ENCODE measurements at places on chromosomes 4 and X.

- DNase-seq, result no peak
Observed at GRCh38 chr4:146674829-146675570, 36.3 kb downstream of the POU4F2 start.

GRCh38 chr4:39429476-39430334 is 23.0 kb downstream of the KLB start:
- no peak for DNase-seq

GRCh38 chrX:71603618-71604017 is 14.7 kb downstream of the CXCR3 start:
- no peak for DNase-seq

- DNase-seq, result no peak
Observed at GRCh38 chr4:128386761-128387599, 99.4 kb upstream of the PGRMC2 start.

- no peak for DNase-seq
Observed at GRCh38 chr4:150402871-150403272, 179.1 kb upstream of the MAB21L2 start.

- DNase-seq, result no peak
Observed at GRCh38 chrX:20019672-20020365, 29.0 kb upstream of the BCLAF3 start.

DNA sequence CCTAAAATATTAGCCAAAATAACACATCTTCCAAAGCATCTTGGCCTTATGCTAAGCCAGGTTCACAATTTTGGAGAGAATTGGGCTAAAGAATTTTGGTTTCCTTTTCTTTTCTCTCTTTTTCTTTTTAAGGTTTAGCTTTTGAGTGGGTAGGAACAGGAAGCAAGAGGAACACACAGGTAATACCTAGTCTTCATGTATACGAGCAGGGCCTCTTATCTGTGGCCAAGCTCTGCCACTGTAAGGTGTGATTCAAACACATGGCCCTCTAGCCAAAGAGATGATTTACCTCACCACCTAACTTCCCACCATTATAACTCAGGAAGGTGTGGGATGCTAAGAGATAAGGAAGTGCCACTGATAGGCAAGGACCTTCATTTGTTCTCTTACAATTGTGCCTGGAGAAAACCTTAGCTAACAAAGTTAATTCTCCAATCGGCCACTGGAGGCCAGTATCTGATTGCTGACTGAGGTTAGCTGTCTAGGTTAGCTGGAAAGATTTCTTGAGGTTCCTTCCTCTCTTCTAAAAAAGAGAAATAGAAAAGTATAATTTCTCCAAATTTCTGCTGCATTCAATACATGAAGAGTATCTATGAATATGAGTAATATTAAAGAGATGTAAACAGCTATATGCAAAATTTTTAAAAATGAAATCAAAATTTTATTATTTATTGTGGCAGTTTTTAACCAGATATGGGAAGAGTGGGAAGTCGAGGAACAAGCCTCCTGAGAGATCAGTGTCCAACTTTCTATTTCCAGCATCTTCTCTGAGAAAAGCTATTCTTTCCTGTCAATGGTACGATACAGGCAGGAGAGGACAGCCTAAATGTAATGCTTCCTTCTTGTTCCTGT is 30.1 kb upstream of the BBS7 start:
- peak; percentile 59 for DNase-seq

DNA sequence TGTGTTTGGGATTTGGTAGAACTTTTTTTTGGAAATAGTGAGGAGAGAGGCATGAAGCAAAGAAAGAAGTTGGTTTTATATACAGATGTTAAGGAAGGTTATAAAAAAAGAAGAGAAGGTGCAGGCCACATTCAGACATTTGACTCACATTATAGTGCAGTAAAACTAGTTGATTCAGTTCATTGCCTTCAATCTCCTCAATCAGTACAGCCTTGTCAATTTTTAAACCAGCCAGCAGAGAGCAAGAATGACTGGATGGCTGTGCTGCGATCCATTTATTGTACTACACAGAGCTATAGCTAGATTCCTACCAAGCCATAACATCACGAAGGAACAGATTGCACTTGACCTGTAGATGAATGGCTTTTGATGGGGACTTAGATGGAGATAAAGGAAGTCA is 79.7 kb upstream of the LSM6 start:
- DNase-seq, result no peak

DNA sequence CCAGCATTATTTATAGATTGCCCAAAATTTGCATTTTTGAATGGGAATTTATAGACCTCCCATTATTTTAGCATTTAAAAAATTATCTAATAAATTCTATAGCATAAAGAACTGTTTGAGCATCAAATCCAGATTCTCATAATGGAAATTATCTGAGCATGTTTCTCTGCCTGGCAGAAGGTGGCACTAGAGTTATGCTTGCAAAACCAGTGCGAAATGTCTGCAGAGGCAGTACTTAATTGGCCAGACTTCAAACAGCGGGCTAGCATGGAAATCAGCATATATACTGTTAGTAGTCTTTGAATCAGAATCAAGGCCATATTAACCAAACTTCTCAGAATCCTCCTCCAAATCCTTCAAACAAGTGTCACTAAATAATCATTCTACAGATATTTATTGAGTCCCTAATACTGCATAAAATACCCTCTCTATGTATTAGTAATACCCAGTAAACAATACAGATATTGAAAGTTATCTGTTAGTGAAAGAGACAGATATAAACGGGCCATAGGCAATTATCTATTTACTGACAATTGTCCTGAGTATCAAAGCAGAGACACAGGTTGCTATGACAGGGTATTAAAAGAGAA is 78.7 kb upstream of the DCLK2 start:
- DNase-seq, result peak; percentile 26

- no peak for DNase-seq
Observed at GRCh38 chr4:154942176-154942575, 161.1 kb downstream of the RBM46 start.

DNA sequence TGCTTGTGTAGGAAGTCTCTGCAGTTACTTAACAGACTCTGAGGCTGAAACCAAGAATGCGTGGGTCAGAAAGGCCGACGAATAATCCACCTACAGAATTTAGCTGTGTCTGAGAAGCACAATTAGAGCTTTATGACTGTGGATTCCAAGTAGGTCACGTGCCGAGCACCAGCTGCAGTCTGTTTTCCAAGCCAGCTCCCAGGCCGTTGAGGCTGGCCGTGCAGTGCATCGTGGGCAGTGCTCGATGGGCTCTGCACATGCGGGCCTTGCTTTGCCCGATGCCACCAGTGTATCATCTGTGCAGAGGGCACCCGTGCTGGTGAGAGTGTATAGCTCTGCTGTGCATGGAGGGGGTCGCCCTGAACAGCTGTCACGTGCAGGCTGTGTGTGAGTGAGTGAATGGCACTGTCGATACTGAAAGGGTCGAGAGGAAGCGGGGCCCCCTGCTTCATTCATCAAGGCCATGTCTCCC is 67.5 kb upstream of the CLDN34 start:
- DNase-seq, result no peak

- no peak for DNase-seq
Observed at GRCh38 chrX:151543706-151544105, 19.8 kb upstream of the PASD1 start.

- no peak for DNase-seq
Observed at GRCh38 chr4:156805696-156806095, 165.9 kb downstream of the PDGFC start.

DNA sequence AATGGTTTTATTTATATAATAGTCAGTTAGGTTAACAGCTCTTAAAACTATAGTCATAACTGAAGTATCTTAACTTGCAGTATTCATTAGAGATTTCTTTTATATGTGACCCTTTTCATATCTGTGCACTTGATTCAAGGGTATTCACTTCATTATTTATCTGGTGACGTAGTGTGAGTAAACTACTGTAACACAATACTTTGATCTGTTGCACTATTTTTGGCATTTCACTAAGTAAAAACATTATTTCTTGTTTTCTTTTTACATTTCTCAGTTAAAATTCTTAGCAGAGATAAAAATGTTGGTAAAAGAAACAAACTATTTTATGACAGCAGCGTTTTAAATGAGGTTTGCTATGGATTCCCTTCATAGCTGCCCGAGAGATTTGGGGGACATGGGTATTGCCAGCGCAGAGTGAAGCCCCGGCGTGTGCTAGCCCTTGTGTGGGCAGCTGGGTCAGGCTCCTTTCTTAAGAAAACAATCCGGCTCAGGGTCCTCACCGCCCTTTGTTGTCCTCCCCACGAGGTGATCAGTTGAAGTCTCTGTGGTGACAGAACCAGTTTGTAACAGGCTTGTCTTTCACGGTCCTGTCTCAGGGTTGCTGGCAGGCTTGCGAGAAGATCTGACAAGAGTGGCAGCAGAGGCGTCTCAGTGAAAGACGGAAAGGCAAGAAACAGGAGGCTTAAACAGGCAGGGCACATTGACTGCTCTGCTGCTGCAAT is 293.4 kb downstream of the BMPR1B start:
- DNase-seq, result no peak

DNA sequence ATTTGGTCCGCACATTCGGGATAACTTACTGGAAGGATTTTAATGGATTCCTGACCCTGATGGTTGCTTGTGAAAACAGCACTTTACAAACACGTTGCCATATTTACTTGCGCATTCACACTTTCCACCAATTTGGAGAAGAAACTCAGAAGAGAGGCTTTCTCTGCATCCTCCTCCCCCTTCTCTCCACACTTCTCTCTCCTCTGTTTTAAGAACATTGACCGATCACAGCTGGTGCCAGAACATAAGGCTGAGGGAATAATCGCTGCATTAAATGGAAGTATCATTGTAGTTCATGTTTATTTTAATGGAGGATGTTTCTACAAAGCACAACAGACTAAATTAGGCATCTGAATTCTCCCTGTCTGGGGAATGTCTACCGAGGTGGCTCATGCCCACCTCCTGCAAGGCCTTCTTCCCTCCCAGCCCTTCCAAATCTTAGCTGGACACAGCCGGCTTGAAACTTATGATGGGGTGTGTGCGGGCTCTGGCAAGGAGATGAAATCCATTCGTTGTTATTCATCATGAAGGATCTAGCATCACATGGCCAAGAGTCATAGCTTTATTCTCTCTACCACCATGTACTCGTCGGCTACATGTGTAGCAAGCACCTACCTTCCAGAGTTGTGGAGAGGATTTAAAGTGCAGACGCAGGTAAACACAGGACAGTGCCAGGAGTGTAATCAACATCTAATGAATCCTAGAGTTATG is 204.1 kb downstream of the LDB2 start:
- no peak for DNase-seq

DNA sequence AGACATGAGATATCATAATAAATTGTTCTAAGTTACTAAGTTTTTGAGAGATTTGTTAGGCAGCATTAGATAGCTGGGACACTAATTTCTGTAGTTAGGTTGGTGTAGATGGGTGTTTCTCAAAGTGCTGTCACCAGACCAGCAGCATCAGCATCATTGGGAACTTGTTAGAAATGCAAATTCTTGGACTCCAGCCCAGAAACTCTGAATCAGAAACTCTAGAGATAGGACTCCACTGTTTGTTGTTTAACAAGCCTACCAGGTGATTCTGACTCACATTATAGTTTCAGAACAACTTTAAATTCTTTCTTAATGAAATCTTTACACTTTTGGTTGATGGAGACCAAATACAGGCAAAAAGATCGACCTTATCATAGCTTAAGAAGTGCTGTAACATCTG is 173.7 kb downstream of the PABPC4L start:
- no peak for DNase-seq

- no peak for DNase-seq
Observed at GRCh38 chrX:11461201-11462001, 168.2 kb downstream of the AMELX start.

All from endothelial cell (in vitro differentiated cells).